ENCODE measurements at places on chromosomes 5 and 9.

- no peak for DNase-seq
Observed at GRCh38 chr9:114264806-114265550, 57.9 kb upstream of the ORM1 start.

DNA sequence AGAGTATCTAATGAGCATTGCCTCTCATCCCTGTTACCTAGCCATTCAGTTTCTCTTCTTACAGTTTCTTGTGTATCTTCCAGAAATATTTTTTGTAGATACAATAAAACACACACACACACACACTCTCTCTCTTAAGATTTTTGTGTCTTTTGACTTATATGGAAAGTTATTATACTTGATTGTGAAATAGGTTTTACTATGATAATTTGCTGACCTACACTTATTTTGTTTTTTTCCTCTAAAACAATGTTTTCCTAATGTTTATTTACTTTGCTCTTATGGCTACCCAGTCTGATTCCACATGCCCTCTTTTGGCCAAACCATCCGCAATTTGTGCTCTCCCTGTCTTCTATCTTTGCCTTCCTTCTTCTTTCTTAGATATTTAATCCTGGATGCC, 25.3 kb downstream of the LRRTM2 start:
- no peak for DNase-seq

- DNase-seq, result no peak
Observed at GRCh38 chr5:33472805-33473409, 32.1 kb downstream of the TARS1 start.

DNA sequence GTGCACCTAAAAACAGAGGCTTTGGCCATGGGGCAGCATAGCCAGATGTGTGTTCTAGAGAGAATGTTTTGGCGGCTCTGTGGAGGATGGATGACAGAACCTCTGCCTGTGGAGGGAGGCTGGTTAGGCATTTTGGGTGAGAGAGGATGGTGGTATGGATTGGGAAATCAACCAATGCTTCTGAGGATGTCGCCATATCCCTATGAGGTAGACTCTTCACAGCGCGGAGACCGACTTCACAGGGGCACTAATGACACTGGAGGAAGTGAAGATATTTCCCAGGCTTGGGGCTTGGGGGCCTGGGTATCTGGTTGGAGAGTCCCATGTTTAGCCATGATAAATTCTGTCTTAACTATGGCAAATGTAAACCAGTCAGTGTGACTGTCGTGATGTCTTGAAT, 140.6 kb upstream of the KLF4 start:
- no peak for DNase-seq

GRCh38 chr5:146082798-146083197, 22.6 kb downstream of the PLAC8L1 start:
- DNase-seq, result no peak

- DNase-seq, result no peak
Observed at GRCh38 chr9:17216011-17216410, 81.2 kb downstream of the CNTLN start.

- peak; percentile 96 for DNase-seq
Observed at GRCh38 chr9:103798620-103799019, 295.5 kb upstream of the SMC2 start.

DNA sequence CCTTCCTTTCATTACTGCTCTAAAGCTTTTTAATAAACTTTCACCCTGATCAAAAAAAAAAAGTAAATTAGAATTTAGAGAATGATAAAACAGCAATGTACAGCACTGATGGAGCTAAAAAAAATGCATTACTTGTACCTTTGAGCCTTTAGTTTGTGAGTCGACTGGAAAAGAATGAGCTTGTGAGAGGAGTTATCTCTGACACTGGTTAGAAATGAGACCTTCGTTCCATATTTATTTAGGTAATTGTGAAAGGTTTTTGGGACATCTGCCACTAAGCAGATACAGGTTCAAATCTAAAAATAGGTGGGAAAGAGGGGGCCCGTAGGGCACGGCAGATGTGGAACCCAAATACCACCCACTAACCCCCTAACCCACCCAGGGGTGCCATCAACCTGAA, 376.8 kb downstream of the ICE1 start:
- no peak for DNase-seq

DNA sequence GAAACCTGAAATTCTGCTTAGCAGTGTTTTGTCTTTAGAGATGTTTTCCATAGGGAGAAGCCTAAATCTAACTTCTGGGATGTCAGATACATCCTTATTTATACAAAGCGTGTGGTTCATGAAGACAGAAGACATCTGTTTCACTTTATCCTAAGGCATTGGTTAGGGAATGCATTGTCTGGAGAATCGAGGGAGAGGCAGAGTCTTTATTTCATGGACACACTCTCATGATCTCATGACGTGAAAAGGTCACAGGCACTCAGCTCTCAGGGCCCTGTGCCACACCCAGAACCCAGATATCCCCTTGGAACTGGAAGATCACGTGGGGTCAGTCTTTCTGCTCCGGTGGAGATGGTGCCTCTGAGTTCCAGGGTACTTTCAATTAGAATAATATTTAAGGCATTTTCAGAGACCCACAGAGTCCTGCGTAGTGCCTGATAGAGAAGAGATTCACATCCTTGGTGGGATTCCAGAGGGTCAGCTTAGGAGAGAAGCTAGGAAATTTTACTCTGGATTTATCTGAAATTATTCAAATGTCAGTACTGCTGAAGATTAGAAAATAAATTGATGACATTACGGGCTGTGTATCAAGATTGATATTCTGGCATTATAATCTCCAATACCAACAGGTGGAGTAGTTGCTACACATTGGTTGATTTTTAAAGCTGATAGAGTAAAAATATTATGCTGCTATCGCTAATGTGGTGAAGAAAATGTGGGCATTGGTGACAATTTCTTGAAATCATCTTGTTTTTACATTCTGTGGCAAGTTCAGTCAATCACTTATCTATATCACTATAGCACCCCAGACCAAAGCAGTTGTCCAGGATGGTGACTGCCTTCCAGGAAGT, 378.3 kb downstream of the MTRR start:
- no peak for DNase-seq

GRCh38 chr9:107007402-107007801, 144.4 kb downstream of the ZNF462 start:
- no peak for DNase-seq

- no peak for DNase-seq
Observed at GRCh38 chr5:96236051-96236450, 197.0 kb downstream of the PCSK1 start.
